NCI-H1048 (cell line): ENCODE measurements at places on chromosomes 6 and 20.

DNA sequence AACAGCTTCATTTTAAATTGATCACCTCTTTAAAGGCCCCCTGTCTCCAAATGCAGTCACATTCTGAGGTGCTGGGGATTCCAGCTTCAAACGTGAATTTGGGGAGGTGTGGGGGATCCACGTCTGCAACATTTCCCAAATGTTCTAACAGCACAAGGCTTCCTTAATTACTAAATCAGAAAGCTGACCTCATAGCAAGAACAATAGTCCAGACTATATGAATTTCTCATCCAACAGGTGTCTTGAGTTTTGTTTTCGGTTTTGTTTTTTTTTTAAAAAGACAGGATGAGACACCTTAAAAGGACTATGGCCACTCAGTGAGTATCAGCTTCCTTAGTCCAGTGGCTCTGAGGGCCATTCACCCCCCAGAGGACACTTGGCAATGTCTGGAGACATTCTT, 11.5 kb downstream of the ATP9A start:
- no peak for DNase-seq

GRCh38 chr6:140068801-140069200, 694.4 kb upstream of the CITED2 start:
- no peak for DNase-seq

DNA sequence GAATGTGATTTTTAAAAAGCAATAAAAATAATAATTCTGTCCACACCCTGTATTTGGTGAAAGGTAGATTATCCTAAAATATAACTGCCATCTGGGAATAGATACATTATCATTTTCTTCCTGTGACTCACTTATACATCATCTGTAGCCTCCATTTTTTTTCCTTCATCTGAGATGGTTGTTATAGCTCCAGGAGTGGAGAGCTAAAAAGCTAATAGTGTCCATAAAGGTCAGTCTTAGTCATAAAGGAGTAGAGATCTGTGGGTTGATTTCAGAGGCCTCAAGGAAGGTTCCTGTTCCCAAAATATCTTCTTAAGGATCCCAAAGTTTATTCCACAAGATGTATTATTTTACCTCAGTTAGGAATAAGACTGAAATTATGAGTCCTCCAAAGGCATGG, 41.1 kb downstream of the FBXO5 start:
- DNase-seq, result no peak

- no peak for DNase-seq
Measured at GRCh38 chr6:134233180-134233955, 84.5 kb downstream of the SGK1 start.

DNA sequence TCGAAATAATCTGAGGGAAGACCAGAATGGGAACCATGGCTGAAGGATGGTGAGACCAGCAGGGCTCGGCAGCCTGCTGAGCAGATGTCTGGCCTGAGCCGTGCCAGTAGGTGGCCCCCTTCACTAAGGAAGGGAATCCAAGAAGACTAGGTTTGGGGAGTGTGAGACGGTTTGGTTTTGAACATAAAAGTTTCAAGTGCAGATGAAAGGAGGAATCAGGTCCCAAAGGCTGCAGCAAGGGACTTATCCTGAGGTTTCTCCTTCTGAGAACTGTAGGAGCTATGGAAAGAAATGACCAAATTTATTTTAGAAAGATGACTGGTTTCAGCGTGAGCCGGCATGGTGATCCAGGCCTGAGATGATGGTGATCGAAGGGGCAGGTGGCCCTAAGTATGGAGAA, 4.6 kb upstream of the OSER1 start:
- DNase-seq, result no peak

- DNase-seq, result no peak
Measured at GRCh38 chr6:12719017-12719416, 2.5 kb downstream of the PHACTR1 start.
